ENCODE measurements at places on chromosomes 12 and 14.

GRCh38 chr12:122423258-122424165, 1.0 kb upstream of the CLIP1 start:
- DNase-seq: no peak

- no peak for DNase-seq
Observed at GRCh38 chr12:57455374-57456144, 452 bp downstream of the INHBE start.

- DNase-seq: no peak
Observed at GRCh38 chr14:84453307-84453950, 1076.5 kb upstream of the FLRT2 start.

- DNase-seq: no peak
Observed at GRCh38 chr14:92317511-92317910, 5.5 kb upstream of the SLC24A4 start.

- no peak for DNase-seq
Observed at GRCh38 chr12:25296381-25296780, 45.7 kb upstream of the KRAS start.

Measured in activated naive CD4-positive, alpha-beta T cell treated with Interleukin-2 at 50 U/mL for 16 hours (primary cell).